BJ (cell line): ENCODE measurements at places on chromosomes 1 and 21. TPM values are rescaled to one million over a fixed set of nuclear protein-coding genes. Genes with fewer than 3 reads are reported as not detected.

DNA sequence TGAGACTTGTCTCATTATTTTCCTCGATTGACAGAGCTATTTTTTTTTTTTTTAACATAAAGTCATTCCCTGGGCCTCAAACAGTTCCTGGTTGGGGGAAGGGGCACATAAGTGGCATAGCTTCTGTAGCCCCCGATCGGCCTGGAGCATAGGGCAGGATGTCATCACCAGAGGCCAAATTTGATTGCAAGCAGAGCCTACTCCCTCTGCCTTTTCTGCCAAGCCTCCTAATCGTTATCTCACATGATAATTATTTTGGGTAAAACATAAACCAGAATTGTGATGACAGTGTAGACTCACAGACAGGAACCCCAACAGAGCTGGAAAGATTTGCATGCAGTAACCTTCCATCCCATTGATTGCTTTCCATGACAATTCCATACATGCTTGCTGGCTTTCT lies 404.8 kb downstream of the PCP4 start:
- no peak for DNase-seq

GRCh38 chr21:32826329-32827167 lies 55.0 kb upstream of the PAXBP1 start:
- no peak for DNase-seq

Gene BSND
- not detected in 2 replicates for polyA plus RNA-seq

GRCh38 chr1:15231714-15232201 lies 15.3 kb upstream of the FHAD1 start:
- no peak for DNase-seq

DNA sequence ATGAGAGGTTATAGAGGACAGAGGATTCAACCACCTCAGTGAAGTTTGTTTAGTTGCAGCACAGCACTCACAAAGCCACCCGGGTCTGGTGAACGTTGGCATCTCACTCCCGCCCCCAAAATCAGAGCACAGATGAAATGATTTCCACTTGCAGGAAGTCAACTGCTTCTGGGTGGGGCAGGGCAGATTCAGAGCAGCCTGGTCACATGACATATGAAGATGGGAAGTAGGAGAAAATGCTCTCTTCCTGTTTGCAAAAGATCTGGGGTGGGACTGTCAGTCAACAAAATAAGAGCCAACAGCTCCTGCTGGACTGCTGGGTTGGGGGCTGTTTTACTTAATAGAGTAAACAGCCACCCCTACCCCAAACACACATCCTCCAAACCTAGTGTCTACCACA lies 43.2 kb downstream of the LRRC71 start:
- no peak for DNase-seq

GRCh38 chr1:160219062-160219929 lies 14.1 kb downstream of the PEA15 start:
- peak; percentile 50 for DNase-seq

DNA sequence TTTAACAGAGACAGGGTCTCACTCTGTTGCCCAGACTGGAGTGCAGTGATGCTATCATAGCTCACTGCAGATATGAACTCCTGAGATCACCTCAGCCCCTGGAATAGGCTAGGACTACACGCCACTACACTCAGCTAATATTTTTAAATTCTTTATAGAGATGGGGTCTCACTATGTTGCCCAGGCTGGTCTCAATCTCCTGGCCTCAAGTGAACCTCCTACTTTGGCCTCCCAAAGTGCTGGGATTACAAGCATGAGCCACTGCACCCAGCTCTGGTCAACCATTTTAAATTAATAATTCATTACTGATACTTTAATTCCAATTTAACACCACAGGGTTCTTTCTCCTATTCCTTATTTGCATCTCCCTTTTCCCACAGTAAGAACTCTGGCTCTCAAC lies 18.5 kb upstream of the EPS15 start:
- no peak for DNase-seq

Gene EPHB2
- polyA plus RNA-seq, result 4.9 and 8.7 TPM in 2 replicates

GRCh38 chr1:206971029-206971655 lies 882 bp upstream of the FCAMR start:
- DNase-seq, result no peak
